ENCODE measurements at places on chromosomes 13 and 19.

- no peak for DNase-seq
Observed at GRCh38 chr19:325937-326565, 18.5 kb downstream of the MIER2 start.

- no peak for DNase-seq
Observed at GRCh38 chr19:45357445-45357783, 13.0 kb downstream of the ERCC2 start.

DNA sequence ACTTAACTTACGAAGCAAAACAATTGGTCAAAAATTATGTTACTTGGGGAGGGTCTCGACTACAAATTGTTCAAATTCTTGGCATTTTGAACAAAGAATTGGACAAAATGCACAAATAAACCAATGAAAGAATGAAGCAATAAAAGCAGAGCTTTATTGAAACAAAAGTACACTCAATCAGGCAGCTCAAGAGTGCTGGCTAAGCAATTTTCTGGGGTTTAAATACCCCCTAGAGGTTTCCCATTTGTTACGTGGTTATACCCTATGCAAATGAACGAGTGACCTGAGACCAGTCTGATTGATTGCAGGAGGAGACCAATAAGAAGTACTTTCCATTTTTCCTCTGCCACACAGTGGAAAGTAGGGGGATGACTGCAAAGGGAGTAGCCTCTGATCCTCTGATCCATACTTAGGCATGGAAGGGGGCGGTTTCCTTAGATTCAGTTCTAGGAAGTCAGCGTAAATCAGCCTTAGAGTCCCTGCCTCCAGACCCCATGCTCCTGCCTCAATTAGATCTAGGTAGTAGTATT, 228.6 kb downstream of the EFNB2 start:
- no peak for DNase-seq

GRCh38 chr19:41570639-41571112, 5.3 kb upstream of the CEACAM21 start:
- peak; percentile 56 for DNase-seq

- DNase-seq: no peak
Observed at GRCh38 chr19:57934820-57935665, at the start of gene ZNF418. ZNF418 (minus strand) TSS chr19:57935402; CDS start chr19:57933822, 1,580 bp downstream.

Measured in GM12891 (cell line).